GM12878 (cell line): ENCODE measurements at places on chromosomes 3 and 15. TPM values are rescaled to one million over a fixed set of nuclear protein-coding genes. Genes with fewer than 3 reads are reported as not detected.

GRCh38 chr3:127068871-127069270 lies 86.0 kb downstream of the PLXNA1 start:
- no peak for DNase-seq

GRCh38 chr15:66290518-66290917 lies 2.9 kb upstream of the DIS3L start:
- no peak for DNase-seq

- no peak for DNase-seq
Observed at GRCh38 chr3:184805351-184806038, 6.5 kb upstream of the VPS8 start.

DNA sequence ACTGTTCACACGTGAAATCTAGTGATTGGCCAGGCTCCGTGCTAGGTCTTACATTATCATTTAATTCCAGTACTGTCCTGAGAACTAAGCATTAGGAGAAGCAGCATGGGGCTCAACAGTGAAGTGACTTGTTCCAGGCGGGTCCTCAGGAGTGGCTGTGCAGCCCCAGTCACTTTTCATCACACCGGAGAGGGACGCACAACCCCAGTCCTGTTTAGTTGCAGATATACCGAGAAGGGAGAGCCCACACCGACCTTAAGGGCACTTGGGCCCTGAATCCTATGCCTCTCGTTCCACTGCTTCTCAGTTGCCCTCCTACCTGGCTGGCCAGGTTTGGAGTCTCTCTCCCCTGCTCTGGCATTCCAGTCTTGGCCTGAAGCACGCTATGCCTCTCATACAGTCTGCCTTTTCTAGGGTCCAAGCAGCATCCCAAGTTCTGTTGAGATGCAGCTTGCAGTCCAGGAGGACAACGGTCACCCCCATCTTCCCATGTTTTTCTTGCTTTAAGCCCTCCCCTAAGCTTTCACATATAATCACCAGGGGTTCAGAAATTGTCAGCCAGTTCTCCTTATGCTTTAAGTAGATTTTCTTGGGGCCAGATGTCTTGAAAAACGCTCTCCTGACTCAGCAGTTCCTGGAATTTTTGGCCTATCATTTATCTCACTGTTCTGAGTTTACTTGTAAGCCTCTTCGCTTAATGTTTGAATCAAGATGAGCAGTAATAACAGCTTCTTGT lies 10.1 kb downstream of the FAM131A start:
- DNase-seq: no peak

GRCh38 chr3:38121451-38121831 lies 15.5 kb downstream of the ACAA1 start:
- no peak for DNase-seq

- no peak for DNase-seq
Observed at GRCh38 chr3:23239211-23240068, 36.3 kb downstream of the UBE2E2 start.

- DNase-seq: no peak
Observed at GRCh38 chr3:169475978-169476698, 187.4 kb downstream of the MECOM start.

GRCh38 chr3:139518926-139519842 lies 20.4 kb downstream of the RBP1 start:
- no peak for DNase-seq

GRCh38 chr3:118907909-118908308 lies 126.7 kb downstream of the IGSF11 start:
- DNase-seq: no peak

DNA sequence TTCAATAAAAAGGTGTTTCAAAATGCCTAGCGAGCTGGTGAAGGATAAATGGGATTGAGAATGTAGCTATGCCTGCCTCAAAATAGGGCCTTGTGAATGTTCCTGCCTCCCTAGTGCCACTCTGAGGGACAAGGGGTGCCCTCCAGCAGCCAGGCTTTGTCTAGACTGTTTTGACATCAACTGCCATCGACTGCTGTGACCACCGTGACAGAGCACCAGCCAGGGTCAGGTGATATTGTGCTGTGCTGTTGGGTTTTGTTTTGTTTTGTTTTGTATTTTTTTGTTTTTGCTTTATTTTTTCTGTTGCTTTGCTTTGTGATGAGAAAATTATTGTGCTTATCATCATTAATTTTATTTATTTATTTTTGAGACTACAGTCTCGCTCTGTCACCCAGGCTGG lies 144.8 kb downstream of the SMAD6 start:
- no peak for DNase-seq

- DNase-seq: no peak
Observed at GRCh38 chr3:100954990-100955389, 38.2 kb downstream of the ABI3BP start.

DNA sequence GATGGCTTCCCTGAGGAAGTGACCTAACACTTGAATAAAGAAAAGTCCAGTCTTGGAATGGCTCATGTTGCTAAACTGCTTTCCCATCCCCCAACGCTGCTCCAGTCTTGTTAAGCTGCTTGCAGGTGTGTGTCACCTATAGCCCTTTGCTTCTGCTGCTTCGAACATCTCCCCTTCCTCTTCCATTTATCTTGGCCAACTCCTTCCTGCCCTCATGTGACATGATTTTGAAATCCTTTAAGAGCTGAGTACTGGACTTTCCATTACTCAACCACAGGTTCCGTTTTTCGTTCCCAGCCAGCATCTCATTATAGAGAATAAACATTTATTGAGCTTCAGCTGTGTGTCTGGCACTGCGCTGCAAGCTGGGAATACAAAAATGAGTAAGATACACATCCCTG lies 1.7 kb downstream of the ATG7 start:
- DNase-seq: no peak

- no peak for DNase-seq
Observed at GRCh38 chr15:64092864-64093626, 593 bp downstream of the CIAO2A start.

ZXDC gene
- total RNA-seq: 14.7 and 15.3 TPM in 2 replicates

GDPGP1 gene
- 7.8 and 8.9 TPM in 2 replicates for total RNA-seq

ETFA gene
- total RNA-seq: 149 and 172 TPM in 2 replicates

WDR49 gene
- 0.15 TPM in 1 of 2 replicates, not detected in the other for total RNA-seq

ZPLD1 gene
- total RNA-seq: not detected in 2 replicates

CCR1 gene
- 6.4 and 7.3 TPM in 2 replicates for total RNA-seq

PLSCR2 gene
- not detected in 2 replicates for total RNA-seq
